ENCODE measurements at places on chromosomes 5 and 9.

DNA sequence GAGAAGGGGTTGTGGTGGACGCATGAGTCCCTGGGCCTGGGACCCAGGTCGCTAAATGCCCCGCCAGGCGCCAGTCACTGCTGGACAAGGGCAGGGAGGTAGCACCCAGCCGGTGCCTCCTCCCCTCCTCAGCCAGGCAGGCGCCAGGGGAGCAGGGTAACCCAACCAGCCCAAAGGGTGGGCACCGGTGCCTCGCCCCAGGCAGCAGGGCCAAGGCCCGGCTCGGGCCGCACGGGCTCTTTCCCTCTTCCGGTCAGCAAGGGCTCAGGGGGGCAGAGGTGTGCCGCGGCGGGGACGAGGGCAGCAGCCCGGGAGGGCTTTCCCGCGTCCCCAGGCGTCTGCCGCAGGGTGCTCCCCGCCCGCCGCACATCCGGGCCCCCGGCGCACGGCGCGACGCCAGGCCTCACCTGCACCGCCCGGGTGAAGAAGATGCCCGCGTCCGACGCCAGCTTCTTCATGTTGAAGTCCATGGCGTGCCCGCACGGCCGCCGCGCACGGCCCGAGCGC lies 393 bp downstream of the SH3GLB2 start:
- DNase-seq, result peak; percentile 69

GRCh38 chr5:151490627-151491026 lies 43.2 kb downstream of the SLC36A1 start:
- no peak for DNase-seq

DNA sequence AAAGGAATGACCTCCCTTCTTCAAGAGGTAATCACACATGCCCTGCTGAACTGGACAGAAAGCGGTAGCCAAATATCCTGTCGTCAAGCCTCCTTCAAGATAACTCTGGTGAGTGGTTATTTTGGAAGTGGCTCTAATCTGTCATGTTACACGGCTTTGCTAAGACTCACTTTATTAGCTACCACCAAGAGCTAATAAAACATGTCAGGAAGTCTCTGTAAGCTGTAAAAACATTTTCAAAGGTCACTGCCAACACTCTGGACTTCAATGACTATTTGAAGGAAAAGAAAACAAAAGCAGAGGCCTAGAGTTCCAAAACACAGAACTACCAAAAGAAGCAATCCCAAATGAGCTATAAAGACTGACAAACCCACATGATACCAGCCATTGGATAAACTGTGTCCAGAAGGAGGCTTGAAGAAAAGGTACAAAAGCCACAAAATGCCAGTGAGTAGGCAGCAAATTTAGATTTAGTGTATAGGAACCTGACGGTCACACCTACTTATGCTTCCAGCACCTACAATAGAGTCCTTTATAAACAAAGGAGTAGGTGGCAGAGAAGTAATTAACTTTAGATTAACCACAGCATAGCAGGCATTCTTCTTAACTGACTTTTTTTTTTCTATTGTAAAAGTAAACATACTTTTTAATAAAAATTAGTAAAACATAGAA lies 97.3 kb upstream of the EQTN start:
- DNase-seq, result no peak

GRCh38 chr5:112958093-112959088 lies 18.2 kb upstream of the DCP2 start:
- DNase-seq, result peak; percentile 26

- DNase-seq, result no peak
Observed at GRCh38 chr9:8251566-8251965, 452.0 kb upstream of the DMAC1 start.

- DNase-seq, result no peak
Observed at GRCh38 chr5:124365361-124365801, 381.1 kb downstream of the ZNF608 start.

- no peak for DNase-seq
Observed at GRCh38 chr5:32428426-32428825, 16.1 kb downstream of the ZFR start.

DNA sequence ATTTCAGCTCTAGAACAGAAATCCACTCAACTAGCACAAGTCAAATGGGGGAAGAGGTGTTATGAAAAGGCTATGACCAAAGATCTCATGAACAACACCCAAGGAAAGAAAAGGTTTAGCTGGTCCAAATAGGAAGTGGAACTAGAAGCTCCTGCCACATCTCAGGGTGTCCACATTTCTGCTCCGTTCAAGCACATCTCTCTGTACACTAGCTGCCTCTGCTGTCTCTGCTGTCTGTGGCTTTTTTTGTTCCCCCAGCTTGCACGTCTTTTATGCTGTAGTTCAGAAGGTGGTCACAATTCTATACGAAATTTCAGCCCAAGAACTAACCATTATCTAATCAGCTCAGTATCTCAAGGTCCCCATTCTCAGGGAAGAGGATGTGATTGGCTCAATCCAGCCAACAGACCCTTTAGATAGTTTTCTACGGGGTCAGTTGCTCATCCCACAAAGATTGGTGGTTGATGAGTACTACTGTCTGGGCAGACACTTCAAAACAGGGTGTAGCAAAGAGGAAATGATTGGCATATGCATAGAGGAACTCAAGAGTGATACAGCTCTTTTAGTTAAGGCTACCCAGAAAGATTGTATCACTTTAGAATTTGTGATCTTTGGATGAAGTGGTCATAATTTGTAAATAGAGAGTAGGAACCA lies 44.0 kb downstream of the FANCC start:
- DNase-seq, result no peak

DNA sequence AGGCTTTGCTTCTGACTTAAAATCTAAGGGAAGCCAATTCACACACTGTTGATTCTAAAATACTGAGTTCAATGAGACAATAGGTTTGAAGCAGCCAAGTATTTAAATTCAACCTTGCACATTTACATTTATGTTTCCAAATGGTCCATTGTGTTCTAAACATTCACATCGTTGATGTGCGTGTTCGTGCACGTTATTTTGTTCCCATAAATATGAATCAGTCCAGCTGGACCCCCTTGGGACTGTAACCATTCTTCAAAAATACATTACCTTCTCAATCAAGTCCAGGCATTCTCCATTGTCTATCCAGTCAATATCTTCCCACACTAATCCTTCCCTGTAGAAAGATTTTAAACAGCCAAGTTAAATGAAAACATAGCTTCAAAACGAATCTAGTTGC lies 146.4 kb upstream of the RETREG1 start:
- DNase-seq, result no peak

GRCh38 chr9:136618580-136619547 lies 43.9 kb upstream of the EGFL7 start:
- no peak for DNase-seq

GRCh38 chr5:97425511-97425910 lies 242.5 kb upstream of the RIOK2 start:
- no peak for DNase-seq

- DNase-seq, result no peak
Observed at GRCh38 chr5:16856531-16856930, 79.6 kb downstream of the MYO10 start.

- no peak for DNase-seq
Observed at GRCh38 chr9:114163517-114163951, 8.2 kb downstream of the COL27A1 start.

- DNase-seq, result peak; percentile 88
Observed at GRCh38 chr5:180803181-180804128, 849 bp upstream of the MGAT1 start.

- no peak for DNase-seq
Observed at GRCh38 chr9:87327575-87328125, 170.0 kb upstream of the DAPK1 start.

- no peak for DNase-seq
Observed at GRCh38 chr9:130107955-130108354, 54.2 kb downstream of the GPR107 start.

DNA sequence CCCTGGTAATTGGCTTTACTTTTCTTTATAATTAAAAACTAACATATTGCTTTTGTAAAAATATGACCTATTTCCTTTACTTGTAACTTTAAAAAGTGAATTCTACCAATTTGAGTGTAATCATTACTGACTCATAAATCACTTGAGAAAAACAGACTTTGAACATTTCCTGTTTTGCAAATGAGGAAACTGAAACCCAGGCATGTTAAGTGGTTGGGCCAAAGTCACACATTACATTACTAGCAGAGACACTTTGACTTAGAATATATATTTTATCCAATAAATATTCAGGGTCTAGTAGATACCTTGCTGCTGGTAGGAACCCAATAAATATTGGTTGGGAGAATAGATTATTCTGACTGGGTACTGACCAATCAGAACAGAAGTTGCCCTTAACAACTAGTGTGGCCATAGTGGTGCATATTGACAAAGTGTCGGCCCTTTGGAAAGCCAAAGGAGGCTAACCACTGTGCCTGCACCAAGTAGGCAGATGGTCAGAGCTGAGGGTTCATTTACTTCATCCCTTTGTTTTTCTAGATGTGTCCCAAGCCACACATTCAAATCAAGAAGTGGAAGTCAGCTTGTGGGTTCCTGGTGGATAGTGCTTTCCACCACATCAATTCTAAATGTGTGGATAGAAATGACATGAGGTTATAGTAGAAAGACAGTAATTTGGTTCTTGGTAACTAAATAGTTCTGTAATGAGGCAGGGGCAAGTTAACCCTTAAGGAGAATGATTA lies 365.1 kb upstream of the RIOK2 start:
- DNase-seq, result no peak

GRCh38 chr5:72433522-72433921 lies 73.7 kb downstream of the ZNF366 start:
- DNase-seq, result no peak

DNA sequence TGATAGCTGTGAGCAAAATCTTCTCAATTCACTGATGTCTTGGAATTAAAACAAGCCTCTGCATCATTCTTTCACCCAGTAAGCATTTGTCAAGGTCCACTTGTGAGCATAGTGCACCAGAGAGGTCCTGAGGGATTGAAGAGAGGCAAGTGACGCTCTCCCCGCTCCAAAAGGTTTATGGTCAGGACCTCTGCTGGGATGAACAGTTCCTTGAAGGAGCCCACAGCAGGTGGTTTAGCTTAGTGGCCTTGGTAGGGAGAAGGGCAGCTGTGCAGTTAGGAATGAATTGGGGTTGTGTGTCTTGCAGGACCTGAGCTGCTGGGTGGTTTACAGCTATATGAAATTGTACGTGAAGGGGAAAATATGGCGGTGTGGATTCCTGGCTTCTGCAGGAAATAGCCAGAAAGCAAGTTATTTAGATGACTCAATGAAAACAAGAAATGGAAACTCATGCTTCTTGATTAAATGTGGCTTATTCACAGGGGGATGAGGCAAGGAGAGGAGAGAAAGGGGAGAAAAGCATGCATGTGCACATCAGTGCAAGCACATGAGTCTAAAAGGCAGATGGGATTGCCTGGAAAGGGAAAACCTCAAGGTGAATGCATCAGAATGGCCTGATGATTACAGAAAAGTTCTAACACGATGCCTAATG lies 42.0 kb downstream of the SUB1 start:
- DNase-seq, result no peak

DNA sequence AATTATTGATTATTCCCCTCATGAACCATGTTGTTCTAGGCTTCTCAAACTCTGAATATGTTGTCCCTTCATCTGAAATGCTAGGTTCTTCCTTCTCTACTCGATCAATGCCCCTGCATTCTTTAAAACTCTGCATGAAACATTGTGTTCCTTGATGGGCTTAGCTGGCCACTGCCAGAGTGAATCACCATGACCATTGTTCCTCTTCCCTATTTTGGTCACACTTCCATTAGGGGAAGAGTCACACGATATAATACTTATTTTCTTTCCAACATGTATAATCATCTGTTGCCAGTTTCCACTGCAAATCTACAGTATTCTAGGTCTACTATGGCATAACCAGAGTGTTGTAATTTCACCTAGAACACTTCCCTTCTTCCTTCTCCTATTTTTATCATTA lies 247.9 kb downstream of the TRPM3 start:
- no peak for DNase-seq

- peak; percentile 49 for DNase-seq
Observed at GRCh38 chr5:113663879-113664541, 150.5 kb downstream of the YTHDC2 start.

GRCh38 chr5:115467628-115468027 lies 76.9 kb downstream of the FEM1C start:
- no peak for DNase-seq

GRCh38 chr5:7927466-7928375 lies 58.8 kb downstream of the MTRR start:
- DNase-seq, result peak; percentile 38

- peak; percentile 76 for DNase-seq
Observed at GRCh38 chr5:132386644-132387286, 17.3 kb downstream of the SLC22A5 start.

DNA sequence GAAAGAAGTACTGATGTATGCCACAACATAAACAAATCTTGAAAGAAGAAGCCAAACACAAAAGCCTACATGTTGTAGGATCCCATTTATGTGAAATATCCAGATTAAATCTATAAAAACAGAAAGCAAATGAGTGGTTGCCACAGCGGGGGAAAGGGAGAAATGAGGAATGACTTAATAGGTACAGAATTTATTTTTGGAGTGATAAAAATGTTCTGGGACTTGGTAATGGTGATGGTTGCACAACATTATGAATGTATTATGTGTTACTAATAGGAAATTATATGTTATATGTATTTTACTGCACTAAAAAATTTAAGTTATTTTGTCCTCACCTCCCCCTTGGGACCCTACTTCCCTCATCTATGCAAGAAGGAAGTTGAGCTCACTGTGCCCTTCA lies 16.4 kb upstream of the TTC1 start:
- DNase-seq, result no peak

DNA sequence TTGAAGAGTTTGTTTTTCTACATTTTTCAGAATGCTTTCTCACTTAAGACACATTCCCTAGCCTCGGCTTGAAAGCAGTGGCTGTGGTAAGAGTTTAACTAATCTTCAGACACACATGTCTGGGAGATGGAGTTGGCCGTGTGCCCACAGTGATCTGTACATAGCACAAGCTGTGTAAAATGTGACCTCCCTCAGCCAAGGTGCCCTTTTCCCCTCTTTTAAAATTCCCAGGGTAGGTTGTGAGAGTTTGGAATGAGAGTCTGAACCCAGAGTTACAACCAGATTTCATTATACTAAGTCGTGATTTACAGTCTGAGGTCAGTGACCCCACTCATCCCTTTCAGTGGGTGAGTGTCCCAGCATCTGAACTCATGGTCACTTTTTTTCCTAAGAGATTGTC lies 230.4 kb downstream of the DOCK8 start:
- DNase-seq, result no peak

DNA sequence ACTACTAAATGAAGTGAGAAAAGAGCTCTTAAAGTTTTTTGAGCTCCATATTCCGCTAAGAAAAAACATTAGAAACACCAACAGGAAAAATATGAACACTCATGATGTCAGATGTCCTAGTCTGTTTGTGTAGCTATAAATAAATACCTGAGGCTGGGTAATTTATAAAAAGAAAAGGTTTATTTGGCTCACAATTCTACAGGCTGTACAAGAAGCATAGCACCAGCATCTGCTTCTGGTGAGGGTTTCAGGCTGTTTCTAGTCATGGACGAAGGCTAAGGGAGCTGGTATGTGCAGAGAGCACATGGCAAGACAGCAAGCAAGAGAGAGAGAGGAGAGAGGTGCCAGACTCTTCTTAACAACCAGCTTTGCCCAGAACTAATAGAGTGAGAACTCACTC lies 186.2 kb downstream of the PLK2 start:
- no peak for DNase-seq

GRCh38 chr9:70079417-70080037 lies 35.9 kb downstream of the MAMDC2 start:
- no peak for DNase-seq

DNA sequence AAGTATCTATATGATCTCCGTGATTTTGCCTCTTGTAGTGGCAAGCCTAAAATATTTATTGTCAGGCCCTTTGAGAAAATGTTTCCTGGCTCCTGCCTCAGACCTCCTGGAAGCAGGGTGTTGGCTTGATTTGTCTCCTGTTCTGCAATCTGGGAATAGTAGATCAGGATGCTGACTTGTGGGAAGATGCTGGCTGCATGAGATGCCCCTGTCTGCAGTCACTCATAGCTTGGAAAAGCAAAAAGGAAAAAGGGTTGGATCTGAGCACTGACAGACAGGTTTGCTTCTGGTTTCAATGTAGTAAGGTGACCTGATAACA lies 16.7 kb downstream of the TJP2 start:
- DNase-seq, result no peak
